Breast epithelium (tissue), 4 donors: ENCODE measurements at places on chromosomes 3 and 15.

GRCh38 chr3:179726075-179726699 is 73.3 kb downstream of the USP13 start:
- no peaks in the 10 kb centered on the region for H3K36me3 ChIP-seq
- no peaks in the 10 kb centered on the region for H3K27me3 ChIP-seq
- no peak for DNase-seq

GRCh38 chr3:132343018-132343612 is 25.9 kb downstream of the ACP3 start:
- no peak overlapping the region for H3K27ac ChIP-seq
- H3K4me3 ChIP-seq: no peak overlapping the region
- no peaks in the 10 kb centered on the region for H3K27me3 ChIP-seq
- DNase-seq: no peak
- H3K36me3 ChIP-seq: no peaks in the 10 kb centered on the region
- H3K4me1 ChIP-seq: no peaks in the 10 kb centered on the region

DNA sequence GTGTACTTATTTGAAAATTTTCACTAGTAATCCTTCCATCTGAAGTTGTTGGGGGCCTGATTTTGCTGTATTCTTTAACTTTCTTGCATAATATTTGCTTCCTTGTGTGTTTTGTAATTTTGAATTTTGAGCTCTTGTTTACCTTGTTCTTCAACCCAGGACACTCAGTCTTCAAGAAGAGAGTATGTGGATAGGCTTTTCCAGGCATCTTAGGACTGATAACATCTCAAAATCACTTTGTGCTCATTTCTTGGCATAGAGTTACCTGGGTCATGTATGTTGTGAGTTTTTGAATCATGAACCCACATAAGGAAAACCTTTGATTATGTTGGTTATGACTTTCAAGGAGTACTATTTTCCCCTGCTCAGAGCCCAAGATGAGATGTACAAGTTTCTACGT is 13.4 kb downstream of the BTD start:
- no peak overlapping the region for H3K4me3 ChIP-seq
- DNase-seq: no peak
- no peaks in the 10 kb centered on the region for H3K4me1 ChIP-seq
- H3K27ac ChIP-seq: no peak overlapping the region
- H3K36me3 ChIP-seq: no peaks in the 10 kb centered on the region
- H3K27me3 ChIP-seq: no peaks in the 10 kb centered on the region

GRCh38 chr15:23869396-23869795 is 182.3 kb upstream of the NDN start:
- peak overlapping the region; percentile 46 for H3K4me3 ChIP-seq
- no peak for DNase-seq
- no peak overlapping the region for H3K27ac ChIP-seq
- H3K4me1 ChIP-seq: no peaks in the 10 kb centered on the region

DNA sequence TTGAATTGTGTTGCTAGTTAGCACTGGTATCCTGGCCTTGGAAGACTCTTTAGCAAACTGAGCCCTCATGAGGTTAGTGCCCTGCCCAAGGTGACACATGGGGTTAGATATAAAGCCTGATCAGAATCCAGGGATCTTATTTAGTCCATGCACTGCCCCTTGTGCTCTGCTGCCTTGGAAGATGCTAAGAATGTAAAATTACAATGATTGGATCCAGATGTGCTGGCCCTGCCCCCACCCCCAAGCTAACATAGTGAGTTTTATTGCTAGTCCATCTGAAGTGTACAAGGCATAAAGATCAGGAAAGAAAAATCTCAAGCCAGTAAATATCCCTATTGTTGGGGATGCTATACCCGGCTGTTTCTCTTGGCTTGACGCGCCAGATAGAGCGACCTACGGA is 248.1 kb upstream of the C2CD4B start:
- no peaks in the 10 kb centered on the region for H3K36me3 ChIP-seq
- no peak overlapping the region for H3K4me3 ChIP-seq
- no peak for DNase-seq
- H3K27ac ChIP-seq: no peak overlapping the region
- no peaks in the 10 kb centered on the region for H3K27me3 ChIP-seq
- H3K4me1 ChIP-seq: no peaks in the 10 kb centered on the region

- H3K27me3 ChIP-seq: no peaks in the 10 kb centered on the region
- no peaks in the 10 kb centered on the region for H3K4me1 ChIP-seq
- H3K27ac ChIP-seq: no peak overlapping the region
- no peak for DNase-seq
- no peaks in the 10 kb centered on the region for H3K36me3 ChIP-seq
These were observed 157.8 kb downstream of the PDCD6IP start for GRCh38 chr3:33956206-33956605.

GRCh38 chr3:125194849-125195601 is 17.5 kb downstream of the SLC12A8 start:
- no peaks in the 10 kb centered on the region for H3K27me3 ChIP-seq
- no peak overlapping the region for H3K27ac ChIP-seq
- DNase-seq: no peak

- DNase-seq: no peak
- no peaks in the 10 kb centered on the region for H3K27me3 ChIP-seq
- H3K4me3 ChIP-seq: no peak overlapping the region
- H3K4me1 ChIP-seq: no peaks in the 10 kb centered on the region
- H3K36me3 ChIP-seq: no peaks in the 10 kb centered on the region
These were observed 75.9 kb downstream of the SST start for GRCh38 chr3:187594272-187594671.
